ENCODE measurements at places on chromosomes 13 and 19. TPM values are rescaled to one million over a fixed set of nuclear protein-coding genes. Genes with fewer than 3 reads are reported as not detected.
A peak's percentile ranks its signal among the peaks of the same experiment; 100 is the strongest.

PNKP gene
- total RNA-seq, result 170 TPM

DNA sequence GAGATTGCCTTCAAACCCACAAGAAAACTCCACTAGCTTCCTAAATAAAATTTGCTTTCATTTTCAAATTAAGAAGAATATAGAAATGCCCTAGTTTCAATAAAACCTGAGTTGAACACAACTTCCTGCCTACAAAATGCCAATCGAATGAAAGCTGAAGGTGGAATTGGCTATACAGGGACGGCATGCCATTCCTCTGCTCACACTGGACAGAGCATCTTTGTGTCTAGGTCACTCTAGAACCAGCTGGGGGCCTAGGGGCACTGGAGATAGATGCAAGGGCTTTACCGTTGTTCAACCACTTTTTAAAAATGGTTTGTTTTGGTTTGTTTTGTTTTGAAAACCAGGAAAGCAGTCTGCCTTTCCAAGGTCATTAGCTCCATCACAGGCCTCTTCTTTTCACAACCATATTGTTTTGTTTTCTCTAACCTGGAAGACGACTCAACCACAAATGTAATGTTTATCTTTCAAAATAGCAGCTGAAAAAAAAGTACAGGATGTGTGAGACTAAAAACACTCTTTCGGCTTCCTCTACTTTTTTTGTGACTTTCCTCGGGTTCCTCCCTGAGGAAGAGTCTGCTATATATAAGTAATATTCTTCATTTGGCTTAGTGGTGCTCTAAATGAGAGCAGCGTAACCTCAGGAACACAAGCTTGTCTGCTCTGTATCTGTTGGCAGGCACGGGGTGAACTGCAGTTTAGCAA is 11.9 kb upstream of the ITM2B start:
- DNase-seq, result no peak

GRCh38 chr19:33202546-33203507 is 8.7 kb downstream of the LRP3 start:
- no peak for DNase-seq

- no peak for DNase-seq
These were observed 2.5 kb downstream of the SLC1A5 start for GRCh38 chr19:46785980-46786235.

ZNF543 gene
- total RNA-seq, result 5.3 TPM

DNA sequence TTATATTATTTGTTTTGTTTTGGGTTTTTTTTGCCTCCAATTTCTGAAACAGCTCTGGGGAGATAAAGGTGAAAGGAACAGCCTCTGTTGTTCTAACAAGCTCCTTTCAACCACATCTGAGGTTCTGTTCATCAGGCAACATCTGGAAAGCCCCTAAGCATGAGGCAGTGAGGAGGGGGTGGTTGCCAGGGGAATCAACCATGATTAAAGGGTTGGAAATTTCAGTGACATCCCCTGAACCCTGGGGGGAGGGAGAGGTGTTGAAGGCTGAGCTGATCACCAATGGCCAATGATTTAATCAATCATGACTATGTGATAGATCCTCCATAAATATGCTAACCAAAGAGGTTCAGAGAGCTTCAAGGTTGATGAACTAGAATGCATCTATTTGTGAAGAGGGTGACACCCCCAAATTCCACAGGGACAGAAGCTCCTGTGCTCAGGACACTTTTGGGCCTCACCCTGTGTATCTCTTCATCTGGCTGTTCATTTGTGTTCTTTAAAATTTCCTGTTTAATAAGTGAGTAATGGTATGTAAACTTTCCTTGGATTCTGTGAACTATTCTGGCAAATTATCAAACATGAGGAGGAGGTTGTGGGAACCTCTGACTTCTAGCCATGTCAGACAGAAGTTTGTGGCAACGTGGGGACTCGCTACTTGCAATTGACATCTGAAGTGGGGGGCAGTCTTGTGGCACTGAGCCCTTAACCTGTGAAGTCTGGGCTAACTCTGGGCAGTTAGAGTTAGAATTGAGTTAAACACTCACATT is 221.3 kb downstream of the NHLRC3 start:
- no peak for DNase-seq

DNA sequence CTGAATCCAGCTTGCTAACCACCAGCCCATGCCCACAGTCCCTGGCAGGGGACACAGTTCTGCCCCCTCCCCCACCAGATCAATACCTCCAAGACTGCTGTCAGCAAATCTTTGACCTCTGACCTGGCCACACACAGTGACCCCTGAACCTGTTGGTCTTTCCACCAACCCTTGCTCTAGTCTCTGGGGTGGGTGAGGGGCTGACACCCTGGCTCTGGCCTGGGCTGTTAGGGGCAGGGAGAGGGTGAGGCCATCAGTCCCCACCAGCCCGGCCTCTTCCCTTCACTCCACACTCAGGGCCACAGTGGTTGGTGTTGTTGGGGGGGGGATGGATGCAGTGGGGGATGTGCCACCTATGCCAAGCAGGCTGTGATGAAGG is 21.8 kb upstream of the SLC7A10 start:
- DNase-seq, result no peak

DNA sequence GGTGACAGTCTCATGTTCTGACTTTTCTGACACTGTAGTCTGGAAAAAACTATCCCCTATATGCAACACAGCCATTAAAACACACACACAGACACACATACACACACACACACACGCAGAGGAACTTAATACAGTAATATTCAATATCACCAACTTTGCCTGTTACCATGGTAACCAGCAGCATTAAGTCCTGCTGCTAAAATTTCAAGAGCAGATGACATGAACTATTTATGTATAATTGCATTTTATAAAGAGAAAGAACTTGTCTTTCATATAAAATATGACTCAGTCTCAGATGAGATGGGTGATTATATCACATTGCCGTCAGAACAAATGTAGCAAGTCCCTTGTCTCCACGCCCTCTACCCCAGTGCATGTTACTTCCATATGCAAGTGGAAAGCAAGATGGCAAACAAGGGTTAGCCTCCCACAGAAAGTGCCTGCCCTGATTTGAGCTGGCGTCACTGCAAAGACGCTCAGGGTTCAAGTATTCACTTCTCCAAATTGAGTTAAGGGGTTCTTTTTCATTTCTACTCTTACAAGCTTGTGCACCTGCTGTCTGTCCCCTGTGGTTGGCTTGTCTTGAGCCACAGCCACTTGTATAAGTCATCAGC is 576.8 kb downstream of the UQCRFS1 start:
- no peak for DNase-seq

KLK10 gene
- not detected for total RNA-seq

GRCh38 chr13:99086267-99087097 is 108.6 kb upstream of the DOCK9 start:
- DNase-seq, result peak; percentile 67

RGCC gene
- 283 TPM for total RNA-seq

DNA sequence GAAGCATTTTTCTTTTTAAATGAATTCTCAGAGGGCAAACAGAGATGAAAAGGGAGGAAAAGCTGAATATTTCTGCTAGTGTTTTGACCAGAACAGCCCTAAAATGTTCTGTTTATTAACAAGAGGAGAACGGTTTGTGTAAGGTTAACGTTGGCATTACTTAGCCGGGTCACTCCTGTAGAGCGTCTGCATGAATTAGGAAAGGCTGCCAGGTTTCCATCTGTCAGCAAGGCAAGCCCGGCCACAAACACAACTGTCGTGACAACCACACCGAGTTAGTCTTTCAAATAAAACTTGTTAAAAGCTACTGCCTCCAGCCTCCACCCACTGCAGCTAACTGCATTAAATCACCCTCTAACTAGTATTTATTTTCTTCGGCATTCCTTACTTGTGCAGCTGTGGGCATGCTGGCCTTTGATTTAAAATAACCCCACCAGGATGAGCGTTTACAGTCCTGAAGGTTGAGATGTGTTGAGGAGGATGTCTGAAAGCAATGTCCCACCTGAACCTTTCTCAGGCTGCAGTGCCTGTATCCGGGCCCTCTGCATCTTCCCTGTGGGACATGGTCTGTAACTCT is 527.9 kb downstream of the FGF9 start:
- DNase-seq, result no peak

PNMA8B gene
- total RNA-seq, result 0.18 TPM

TPP2 gene
- 124 TPM for total RNA-seq

DNA sequence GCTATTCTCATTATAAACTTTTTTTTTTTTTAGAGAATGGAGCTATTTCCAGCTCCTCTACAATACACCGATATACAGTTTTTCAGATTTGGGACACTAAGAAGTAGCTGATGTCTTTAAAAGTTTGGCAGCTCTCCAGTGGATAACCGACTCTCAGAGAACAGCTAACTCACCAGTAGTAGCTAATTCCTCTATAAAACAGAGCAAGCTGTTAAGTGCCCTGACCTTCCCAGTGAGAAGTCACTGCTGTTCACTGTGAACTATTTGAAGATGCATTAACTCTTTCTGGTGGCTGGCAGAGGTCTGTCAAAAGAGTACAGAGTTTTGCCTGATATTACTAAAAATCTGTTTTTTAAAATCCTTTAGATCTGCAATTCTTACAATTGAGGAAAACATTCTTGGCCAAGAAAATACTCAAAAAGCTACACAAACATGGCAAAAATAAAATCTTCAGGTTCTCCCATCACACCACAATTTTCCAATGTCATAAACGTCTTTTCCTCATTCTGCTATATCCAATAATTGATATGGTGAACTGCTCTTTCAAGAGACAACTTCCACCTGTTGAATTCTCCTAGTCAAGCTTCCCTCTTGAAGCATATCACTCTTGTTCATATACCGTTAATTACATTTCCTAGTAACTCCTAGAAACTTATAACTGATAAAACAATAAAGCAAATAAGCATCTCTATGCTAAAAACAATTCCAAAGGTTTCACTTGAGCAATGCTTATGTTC is 44.2 kb downstream of the TBC1D4 start:
- no peak for DNase-seq

GRCh38 chr13:35469806-35470525 is 6.5 kb downstream of the MAB21L1 start:
- no peak for DNase-seq

LMTK3 gene
- 11.5 TPM for total RNA-seq
